ENCODE measurements at places on chromosomes 3 and 15.

DNA sequence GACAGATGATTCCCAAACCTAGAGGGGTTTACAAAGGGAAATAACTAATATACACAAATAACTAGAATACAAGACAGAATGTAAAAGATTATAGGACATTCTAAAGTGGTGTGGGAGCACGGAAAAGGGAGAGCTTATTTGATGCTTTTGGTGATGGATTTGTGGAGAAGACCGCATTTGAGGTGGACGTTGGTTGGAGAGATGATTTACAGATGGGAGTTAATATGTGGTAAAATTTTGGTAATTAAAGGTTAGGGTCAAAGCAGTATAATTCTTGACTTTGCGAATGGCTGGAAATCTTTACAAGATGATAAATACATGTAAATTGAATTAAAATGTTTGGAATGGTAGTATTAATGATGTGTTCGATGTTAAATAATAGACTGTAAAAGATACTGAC is 1.2 kb downstream of the KNL1 start:
- no peak for ATAC-seq

DNA sequence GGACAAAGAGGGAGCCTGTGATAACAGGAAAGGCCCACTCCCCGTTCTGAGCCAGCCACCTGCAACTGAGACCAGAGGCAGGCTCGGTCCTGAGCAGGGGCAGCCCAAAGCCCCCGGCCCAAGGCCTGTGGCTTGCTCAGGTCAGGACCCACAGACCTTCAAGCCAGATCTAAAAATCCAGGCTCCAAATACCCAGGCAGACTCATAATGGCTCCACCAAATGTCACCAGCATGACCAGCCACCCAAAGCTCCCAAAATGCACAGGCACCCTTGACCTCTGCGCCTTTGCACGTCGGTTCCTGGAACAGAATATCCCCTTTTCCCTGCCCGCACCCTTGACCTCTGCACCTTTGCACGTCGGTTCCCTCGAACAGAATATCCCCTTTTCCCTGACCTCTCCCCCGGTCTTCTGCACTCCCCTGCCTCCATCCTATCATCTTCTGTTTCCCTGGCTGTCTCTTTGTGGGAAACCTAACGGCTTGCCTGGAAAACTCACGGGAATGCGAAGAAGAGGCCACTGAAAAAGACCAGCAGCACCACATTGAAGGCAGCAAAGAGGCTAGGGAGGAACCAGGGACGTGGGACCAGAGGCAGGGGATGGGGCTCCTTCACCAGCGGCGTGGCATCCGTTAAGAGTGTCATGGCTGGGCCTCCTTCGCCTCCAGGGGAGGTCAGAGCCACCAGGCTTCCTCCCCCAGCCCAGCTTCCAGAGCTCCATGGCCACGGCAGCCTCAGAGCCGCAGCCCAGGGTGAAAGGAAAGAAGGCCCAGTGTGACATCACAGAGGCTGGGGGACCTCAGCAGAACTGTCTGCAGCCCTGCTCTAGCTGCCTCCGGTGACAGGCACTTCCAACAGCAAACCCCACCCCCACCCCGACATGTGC is at the start of gene ZDHHC19:
Gene ZDHHC19 (minus strand): TSS at position 728 of the 884 bp plus-strand sequence. CDS start 85 bp downstream, at position 643.
- no peak for ATAC-seq

- no peak for ATAC-seq
Observed at GRCh38 chr3:107796791-107797190, 274.0 kb downstream of the BBX start.

DNA sequence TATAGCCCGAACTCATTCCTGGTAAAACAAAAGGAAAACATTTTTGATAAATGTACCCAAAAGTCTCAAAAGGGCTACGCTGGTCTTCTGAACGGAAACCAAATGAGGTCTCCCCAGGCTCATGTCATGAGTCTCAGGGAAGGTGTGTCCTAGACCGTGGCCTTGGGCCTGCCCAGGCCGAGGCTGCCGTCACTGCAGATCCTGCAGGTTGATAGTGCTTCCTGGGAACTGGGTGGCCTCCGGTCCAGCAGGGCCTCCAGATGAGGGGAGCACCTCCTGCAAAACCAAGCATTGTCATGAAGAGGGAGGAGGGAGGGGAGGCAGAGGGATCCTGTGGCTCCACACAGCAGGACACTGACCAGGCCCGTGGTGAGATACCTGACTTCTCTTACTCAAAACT is 37.5 kb downstream of the ZXDC start:
- no peak for ATAC-seq

GRCh38 chr3:47013231-47013630 is 33.8 kb downstream of the NBEAL2 start:
- no peak for ATAC-seq

DNA sequence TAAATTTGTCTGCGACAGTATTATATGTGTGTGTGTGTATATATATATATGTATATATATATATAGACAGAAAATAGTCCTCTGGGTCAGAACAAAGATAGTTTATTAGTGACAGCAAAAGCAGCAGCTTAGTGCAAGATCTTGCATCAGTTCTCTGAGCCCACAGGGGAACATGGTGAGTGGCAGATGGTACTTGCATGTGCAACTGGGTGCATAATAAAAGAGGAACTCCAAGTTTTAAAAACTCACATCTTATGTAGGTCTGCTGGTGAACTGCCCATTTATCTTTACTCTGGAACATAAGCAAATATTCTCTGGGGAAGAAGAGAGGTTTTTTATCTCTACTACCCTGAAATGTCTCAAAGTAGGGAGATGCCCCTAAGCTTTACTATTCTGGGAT is 276.4 kb downstream of the POLQ start:
- ATAC-seq: no peak

DNA sequence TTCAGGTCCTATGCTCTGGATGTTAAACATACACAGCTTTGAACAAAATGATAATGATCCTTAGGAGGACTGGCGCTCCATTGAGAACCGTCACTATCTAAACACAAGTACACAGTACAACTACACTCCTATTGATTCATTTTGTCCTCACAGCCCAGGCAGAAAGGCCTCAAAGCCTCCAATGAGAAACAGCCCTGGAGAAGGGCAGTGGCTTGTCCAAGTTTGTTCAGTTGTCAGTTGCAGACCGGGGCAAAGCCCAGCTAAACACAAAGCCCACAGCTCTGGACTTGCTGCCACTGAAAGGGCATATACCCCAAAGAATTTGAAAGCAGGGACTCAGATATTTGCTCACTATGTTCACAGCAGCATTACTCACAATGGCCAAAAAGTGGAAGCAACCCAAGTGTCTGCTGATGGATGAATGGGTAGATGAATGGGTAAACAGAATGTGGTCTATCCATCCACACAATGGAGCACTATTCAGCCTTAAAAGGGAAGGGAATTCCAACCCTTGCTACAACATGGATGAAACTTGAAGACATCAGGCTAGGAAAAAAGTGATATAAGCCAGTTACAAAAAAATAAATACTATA is 34.7 kb downstream of the NUP210 start:
- ATAC-seq: no peak

DNA sequence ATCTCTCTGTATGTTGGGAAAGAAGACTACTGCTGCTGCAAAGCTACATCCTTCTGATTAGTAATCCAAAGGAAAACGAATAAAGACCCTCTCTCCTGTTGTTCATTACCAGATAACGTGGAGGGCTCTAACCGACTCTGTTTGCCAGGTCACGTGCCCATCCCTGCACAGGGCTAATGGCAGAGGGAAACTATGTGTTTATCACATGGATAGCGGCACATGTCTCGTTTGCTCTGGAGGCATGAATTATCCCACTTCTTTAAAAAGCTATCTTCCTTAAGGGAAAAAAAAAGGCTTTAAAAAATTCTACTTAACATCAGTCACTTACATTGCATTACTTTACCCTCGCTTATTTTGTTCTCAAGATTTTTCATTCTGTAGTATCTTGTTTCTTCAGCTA is 32.9 kb upstream of the APEH start:
- ATAC-seq: no peak

GRCh38 chr3:88148651-88149050 is 1.1 kb upstream of the C3orf38 start:
- ATAC-seq: no peak

- ATAC-seq: no peak
Observed at GRCh38 chr3:28028554-28028953, 212.9 kb upstream of the CMC1 start.

GRCh38 chr3:132916096-132916495 is 122.1 kb upstream of the TMEM108 start:
- no peak for ATAC-seq

DNA sequence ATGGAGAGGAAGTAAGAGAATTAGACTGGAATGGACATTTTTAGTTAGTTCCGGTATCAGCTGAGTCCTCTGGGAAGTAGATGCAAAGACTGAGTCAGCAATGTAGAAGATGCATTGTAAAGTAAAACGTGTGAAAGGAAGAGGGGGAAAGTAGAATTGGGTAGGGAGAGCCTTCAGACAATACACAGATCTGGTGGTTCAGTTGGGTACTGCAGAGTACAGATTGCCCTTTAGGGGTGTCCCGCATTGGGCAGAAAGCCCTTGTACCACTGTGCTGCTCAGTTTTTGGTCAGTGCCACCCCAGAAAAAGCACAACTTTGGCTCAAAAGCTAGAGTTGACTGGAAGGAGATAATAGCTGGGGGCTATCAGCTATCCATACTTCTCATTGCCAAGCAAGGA is 247.4 kb downstream of the KBTBD8 start:
- no peak for ATAC-seq

DNA sequence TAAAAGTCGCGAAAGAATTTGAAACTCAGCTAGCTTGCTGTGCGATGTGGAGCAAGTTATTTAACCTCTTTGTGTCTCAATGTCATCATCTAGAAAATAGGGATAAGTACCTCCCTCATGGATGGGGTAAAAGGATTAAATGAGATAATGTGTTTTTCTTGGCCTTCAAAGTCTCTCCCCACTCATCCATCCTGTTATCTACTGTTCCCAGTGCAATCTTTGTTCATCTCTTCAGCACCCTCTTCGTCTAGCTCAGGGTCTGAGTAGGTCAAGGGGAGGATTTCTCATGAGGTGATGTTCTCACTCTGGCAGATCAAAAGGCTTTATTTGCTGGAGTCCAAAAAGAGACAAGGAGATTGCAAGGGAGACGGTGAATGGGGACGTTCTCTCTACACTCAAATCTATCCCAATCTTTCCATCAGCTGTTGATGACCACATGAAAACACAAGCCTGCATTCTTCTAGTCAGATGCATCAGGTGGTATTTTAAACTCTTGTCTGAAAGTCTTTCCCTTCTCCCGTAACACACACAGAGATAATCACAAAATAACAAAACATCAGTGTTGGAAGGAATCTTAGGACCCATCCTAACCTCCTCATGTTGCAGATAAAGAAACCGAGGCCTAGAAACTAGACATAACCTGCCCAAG is 1.3 kb downstream of the MESD start:
- no peak for ATAC-seq

DNA sequence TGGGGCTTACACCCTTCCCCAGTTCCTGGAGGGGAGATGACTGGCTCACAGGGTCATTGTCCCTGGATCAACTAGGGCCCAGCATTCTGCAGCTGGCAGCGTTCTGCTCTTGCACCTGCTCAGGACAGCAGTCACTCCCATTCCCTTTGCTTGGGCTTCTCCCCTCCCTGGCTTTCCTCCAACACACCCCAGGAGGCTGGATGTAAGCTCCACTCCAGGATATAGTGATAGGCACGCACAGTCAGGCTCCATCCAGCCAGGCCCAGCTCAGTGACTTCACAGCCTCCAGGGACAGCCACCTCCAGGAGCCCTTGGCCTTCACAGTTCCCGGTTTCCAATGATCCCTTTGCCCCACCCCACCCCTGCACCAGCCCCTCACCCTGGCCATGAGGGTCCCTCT is 1.9 kb downstream of the SPTBN5 start:
- no peak for ATAC-seq

DNA sequence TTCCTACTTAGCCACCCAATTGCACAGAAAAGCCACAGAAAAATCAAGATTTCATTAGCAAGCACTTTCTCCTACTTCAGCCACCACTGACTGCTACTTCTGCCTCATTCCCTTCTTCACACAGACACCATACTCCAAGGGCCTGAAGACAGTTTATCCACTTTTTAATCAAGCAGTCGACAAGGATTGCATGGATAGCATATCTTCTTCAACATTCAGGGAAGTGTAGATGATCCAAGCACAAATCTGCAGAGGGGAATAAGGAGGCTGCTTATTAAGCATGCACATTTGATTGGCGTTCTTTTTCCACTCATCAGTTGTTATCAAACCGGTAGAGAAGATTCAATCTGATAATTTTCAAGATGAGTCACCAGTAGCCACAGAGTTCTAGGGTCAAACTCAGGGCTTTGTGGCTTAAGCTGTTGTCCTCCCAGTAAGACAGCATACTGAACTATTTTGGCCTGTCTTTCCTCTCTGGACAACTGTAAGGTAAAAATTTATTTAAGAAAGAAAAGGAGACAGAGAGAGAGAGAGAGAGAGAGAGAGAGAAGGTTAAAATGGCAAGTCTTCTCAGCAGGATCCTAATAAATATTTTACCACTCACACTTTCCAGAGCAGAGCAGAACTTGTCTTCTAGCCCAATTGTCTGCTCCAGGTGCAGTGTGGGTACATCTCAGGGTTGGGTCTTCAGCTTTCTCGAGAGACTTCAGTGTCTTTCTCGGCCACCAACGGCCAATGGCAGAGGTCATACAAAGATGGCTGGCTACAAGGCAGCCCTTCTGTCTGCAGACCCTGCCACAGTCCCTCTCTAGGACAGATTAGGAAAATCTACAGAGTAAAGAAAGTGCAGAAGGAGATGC is 80.6 kb upstream of the BHLHE40 start:
- ATAC-seq: peak; percentile 54

- ATAC-seq: no peak
Observed at GRCh38 chr3:126018995-126019394, 50.0 kb downstream of the ROPN1B start.

DNA sequence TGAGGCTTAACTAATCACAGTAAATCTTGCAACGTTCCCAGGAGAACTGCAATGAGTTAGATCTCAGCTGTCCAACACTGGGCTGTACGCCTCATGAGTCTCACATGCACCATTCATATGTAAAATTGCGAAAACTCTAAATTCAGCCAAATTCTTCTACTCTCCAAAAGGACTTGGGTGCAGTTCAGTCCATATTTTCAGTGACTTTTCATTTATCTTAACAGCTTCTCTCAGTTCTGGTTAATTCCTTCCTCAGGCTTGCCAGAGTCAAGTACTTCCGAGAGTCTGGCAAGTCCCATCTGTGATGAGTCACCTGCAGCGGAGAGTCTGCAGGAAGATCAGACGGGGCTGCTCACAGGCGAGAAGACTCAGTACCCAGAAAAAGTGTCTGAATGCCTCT is 11.5 kb downstream of the CCDC80 start:
- no peak for ATAC-seq

GRCh38 chr3:170207717-170208116 is 14.5 kb upstream of the PRKCI start:
- no peak for ATAC-seq

DNA sequence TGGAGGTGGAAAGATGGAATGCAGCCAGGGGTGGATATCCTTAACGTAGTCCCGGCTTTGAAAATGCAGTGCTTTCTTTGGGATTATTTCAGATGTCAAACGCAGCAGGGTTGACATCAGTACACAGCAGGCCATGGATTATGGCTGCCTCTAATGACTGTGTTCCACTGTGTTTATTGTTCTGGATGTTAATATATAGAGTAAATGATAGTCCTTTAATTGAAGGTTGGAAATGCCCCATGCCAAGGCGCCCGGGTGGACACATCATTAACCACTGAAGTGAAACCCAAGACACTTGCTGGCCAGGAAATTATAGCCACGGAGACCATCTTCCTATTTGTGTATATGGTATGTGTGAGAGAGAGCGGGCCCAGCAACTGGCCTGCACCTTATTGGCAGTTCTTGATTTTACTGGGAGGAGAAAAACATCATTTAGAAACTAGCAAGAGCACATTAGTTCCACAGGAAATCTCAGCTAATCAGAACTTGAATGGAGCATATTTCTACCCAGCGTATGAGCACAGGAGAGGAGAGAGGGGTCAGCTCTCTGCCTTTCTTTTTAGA is 254.9 kb upstream of the RASGRP1 start:
- ATAC-seq: no peak

GRCh38 chr3:9204253-9204992 is 45.0 kb downstream of the SRGAP3 start:
- ATAC-seq: no peak
